Sigmoid colon (tissue), 7 donors: ENCODE measurements at places on chromosomes 7 and 10.
A peak's percentile ranks its signal among the peaks of the same experiment; 100 is the strongest.

DNA sequence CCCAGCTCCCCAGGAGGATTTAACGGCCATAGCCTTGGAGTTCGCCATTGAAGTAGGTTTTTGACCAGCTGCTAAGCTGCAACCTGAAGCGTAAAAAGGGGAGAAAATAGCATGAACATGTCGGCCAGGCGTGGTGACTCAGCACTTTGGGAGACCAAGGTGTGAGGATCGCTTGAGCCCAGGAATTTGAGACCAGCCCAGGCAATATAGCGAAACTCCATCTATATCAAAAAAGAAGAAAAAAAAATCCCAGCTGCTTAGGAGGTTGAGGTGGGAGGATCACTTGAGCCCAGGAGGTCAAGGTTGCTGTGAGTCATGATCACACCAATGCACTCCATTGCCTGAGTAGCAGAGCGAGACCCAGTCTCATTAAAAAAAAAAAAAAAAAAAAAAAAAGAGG is 32.2 kb upstream of the MCU start:
- DNase-seq: no peak

DNA sequence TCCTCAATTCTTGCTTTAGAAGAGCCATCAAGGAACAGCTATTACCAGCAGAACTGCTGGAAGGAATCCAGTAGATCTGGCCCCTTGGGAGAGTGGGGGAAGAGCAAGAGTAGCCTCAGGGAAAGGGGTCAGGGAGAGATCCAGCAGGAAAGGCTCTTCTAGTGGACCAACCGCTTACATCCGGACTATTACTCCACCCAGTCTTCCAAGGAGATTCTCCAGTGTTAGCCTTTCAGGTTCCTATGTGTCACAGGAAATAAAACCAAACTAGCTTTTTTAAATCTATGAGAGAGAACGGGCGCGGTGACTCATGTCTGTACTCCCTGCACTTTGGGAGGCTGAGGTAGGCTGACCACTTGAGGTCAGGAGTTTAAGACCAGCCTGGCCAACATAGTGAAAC is 34.3 kb downstream of the TET1 start:
- DNase-seq: no peak

- DNase-seq: no peak
These were observed 70.0 kb upstream of the PAPSS2 start for GRCh38 chr10:87589645-87590051.

GRCh38 chr7:1922071-1922869 is 252.2 kb downstream of the ELFN1 start:
- DNase-seq: no peak

DNA sequence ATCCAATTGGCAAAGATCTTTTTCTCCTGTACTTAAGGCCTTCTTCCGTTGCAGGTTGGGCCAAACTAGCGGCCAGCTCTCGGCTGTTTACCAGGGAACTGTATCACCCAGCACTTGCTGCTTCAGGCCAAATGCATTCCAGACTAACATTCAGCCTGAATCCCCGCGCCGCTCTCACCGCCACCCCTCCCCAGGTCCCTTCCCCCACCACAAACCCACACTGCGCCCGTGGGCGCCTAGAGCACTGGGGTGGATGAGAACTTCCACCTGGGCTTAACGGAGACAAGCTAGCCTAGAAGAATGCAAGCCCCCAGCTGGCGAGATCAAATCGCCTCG is 676 bp downstream of the TCAF1 start:
- peak; percentile 78 for DNase-seq

- DNase-seq: no peak
These were observed 77.9 kb downstream of the FAM107B start for GRCh38 chr10:14696821-14697220.

DNA sequence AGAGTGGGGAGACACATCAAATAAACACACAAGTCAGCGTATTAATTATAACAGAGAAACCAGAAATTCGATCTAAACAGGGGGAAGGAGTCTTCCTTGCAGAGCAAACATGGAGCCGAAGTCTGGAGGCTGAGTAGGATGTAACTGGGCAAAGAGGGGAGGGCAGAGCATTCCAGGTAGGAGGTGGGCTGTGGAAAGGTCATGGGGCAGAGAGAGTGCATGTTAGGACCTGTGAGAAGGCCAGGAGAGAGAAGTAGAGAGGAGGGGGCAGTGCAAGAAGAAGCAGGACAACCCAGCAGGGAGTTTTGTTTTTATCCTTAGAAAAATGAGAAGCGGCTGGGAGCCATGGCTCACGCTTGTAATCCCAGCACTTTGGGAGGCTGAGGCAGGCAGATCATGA is 130.8 kb upstream of the GPR26 start:
- no peak for DNase-seq

GRCh38 chr7:89837515-89837914 is 316.8 kb upstream of the STEAP1 start:
- no peak for DNase-seq

DNA sequence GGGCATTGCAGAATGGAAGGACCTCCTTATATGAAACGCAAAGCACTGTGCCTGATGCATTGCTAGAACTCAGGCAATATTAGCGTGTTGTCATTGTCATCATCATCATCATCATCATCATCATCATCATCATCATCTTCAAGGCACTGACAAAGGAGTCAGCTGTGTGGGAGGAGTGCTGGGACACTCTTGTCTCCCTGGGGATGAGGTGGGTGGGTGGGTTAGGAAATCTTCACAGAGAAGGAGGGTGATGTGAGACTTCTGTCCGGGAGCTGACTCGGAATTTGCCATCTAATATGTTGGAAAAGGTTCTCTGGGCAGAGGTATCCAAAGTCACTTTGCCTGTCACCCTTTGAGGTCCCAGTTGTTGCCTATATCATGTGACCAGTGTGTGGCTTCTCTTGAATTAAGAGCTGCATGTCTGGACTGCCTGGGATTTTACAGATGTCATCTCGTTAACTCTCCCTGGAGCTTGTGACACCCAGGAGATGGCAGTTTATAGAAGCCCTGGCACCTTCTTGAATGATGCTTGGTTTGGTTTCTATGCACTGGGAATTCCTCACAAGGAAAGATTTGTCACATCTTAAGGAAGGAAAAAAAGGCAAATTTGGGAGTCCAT is 7.1 kb downstream of the HTRA1 start:
- no peak for DNase-seq

- no peak for DNase-seq
These were observed 15.6 kb upstream of the SLC25A13 start for GRCh38 chr7:96337519-96337918.

GRCh38 chr7:116329686-116330503 is 119.6 kb downstream of the TES start:
- DNase-seq: no peak

DNA sequence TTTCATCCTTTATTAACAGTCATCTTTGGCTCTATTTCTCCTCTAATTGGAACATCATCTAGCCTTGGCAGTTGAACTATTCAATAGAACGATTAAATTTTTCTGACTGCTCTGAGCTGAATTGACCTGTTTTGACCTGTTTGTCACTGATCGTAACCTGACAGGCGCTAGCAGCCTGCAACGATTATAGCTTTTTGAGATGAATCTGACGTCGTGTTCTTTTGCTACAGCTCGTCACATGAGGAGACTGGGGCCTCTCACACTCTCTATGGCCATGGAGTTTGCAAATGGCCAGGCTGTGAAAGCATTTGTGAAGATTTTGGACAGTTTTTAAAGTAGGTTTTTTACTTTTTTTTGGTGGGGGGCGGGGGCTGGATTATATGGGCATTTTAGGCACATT is 229.8 kb downstream of the FOXP2 start:
- DNase-seq: no peak

- no peak for DNase-seq
These were observed 5.0 kb downstream of the TSPAN33 start for GRCh38 chr7:129149511-129149910.

- DNase-seq: no peak
These were observed 67.0 kb downstream of the GSAP start for GRCh38 chr7:77349141-77349540.

DNA sequence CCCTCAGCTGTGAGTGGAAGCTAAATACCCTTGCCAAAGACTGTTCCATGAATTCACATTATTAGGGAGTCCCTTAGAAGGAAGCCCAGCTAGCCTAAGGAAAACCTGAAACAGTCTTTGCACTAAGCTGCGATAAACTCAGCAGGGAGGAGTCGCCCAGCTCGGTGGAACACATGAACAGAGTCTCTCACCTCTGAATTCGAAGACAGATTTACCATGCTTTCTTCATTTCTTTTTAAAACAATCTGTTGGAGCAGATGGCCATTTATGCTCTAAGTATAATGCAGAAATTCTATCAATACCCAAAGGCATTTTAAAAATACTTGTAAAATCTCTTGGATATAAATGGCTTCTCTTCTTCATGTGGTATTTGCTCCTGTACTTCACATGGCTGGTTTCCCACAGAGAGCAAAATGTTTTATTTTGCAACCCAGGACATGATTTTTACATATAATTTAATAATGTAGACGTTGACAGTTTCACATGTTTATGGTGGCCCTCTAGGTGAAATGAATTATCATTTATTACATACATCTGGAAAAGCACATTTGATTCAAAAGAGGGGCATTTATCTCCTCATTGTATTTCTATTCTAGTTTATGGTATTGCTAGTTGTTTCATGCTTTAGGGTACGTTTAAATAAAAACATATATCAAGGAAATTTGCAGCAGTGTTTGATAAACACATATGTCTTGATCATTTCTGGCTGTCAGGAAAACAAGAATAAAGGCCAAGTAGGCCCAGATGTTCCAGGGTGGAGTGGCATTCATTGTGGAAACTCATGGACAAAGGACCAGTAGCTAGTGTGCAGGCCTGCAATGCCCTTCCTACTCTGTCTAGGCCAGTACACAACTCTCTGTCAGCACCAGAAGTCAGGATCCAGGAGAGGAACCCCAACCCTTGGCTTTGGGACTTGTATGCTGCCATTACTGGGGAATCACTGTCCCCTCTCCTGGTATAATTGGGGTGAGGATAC is 52.2 kb downstream of the LRGUK start:
- no peak for DNase-seq

DNA sequence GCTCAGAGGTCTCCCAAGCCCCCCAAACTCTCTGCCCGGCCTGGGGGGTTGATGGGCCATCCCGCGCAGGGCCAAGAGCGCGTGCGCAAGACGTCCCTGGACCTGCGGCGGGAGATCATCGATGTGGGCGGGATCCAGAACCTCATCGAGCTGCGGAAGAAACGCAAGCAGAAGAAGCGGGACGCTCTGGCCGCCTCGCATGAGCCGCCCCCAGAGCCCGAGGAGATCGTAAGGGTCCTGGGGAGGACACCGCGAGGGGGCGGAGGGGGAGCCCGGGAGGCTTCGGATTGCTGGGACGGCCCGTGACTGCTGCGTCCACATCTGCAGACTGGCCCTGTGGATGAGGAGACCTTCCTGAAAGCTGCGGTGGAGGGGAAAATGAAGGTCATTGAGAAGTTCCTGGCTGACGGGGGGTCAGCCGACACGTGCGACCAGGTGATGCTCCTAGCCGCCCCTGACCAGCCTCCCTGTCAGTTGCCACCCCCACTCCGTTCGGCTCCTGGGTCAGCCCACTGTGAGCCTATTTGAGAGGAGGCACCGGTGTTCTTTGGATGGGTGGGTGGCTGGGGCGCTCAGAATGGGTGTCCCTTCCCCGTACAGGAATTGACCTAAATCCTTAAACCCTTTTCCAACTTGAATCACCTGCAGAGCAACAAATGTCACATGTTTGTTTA is 5.7 kb downstream of the ANKRD2 start:
- DNase-seq: no peak

GRCh38 chr10:26543567-26544306 is 105.6 kb downstream of the APBB1IP start:
- no peak for DNase-seq

DNA sequence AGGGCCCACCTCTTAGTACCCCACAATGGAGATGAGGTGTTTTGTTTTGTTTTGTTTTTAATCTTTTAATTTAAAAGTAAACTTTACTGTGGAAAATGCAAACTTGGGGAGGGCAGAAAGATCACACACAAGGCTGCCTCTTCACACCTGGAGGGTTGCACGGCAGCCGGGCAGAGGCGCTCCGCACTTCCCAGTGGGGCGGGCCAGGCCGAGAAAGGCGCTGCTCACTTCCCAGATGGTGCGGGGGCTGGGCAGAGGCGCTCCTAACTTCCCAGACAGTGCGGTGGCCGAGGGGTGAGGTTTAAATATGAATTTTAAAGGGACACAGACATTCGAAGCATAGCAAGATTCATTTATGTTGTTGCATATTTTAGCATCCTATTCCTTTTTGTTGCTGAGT is 235.9 kb upstream of the MTPN start:
- no peak for DNase-seq

GRCh38 chr10:58023341-58024073 is 244.2 kb downstream of the IPMK start:
- DNase-seq: no peak

GRCh38 chr10:45378914-45379726 is 5.1 kb downstream of the ALOX5 start:
- no peak for DNase-seq

GRCh38 chr10:35940141-35941041 is 298.3 kb upstream of the FZD8 start:
- no peak for DNase-seq

- no peak for DNase-seq
These were observed 37.0 kb downstream of the CPVL start for GRCh38 chr7:29109358-29109757.
